Chondrocyte (in vitro differentiated cells): ENCODE measurements at places on chromosomes 2 and 18. TPM values are rescaled to one million over a fixed set of nuclear protein-coding genes. Genes with fewer than 3 reads are reported as not detected.

- DNase-seq, result no peak
These were observed 29.0 kb downstream of the MYO3B start for GRCh38 chr2:170206805-170207407.

GRCh38 chr18:41513438-41513837, 441.6 kb upstream of the PIK3C3 start:
- DNase-seq, result no peak

DNA sequence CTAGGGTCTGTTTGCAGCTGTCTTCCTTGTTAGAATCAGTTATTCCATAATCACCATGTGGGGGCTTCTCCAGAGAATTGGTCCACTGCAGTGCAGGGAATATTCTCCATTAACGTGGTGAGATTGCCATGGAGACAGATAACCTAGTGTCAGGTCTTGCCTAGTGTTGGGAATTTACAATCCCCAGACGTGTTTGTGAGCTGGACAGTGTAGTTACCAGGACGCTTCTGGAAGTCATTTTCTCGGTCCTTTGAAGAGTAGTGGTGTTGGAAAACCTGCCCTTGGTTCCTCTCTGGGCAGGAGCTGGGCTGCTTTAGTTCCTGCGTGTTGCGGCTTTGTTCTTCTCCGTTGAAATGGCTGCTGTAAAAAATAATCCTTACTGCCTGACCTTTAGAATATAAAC, 68.8 kb upstream of the LYPD6B start:
- no peak for DNase-seq

GRCh38 chr2:98854682-98855081, 81.3 kb downstream of the CRACDL start:
- DNase-seq, result no peak

DNA sequence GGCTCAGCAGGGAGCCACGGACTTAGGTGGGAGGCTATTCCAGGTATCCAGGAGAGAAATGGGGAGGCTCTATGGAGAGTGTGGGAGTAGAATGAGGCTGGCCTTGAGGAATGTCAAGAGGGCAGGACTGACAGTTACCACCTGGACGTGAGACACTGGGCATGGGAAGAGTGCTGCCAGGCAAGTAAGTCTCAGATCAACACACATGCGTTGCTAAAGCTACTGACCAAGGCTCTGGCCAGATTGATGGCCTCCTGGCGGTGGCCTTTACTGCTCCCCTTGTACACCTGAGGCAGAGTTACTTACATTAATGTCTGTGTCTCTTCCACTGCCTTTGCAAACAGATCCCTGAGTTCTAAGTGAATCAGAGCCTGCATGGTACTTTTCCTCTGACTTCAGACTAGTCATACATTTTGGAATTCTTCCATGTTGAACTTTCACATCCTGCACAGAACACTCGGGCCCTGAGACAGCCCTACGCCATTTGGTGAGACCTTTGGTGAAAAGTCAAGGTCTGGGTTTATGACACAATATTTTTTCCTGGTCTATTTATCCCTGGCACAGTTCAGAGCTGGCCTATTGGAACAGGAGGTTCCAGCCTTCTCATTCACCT, 398.8 kb upstream of the TRIB2 start:
- no peak for DNase-seq

GRCh38 chr18:58901143-58901542, 36.5 kb downstream of the ZNF532 start:
- DNase-seq, result no peak

Gene SERPINB5
- total RNA-seq, result 0.24 TPM in 1 of 3 replicates, not detected in the others
